HFFc6 (cell line): ENCODE measurements at places on chromosomes 7 and 10. TPM values are rescaled to one million over a fixed set of nuclear protein-coding genes. Genes with fewer than 3 reads are reported as not detected.
A peak's percentile ranks its signal among the peaks of the same experiment; 100 is the strongest.

DNA sequence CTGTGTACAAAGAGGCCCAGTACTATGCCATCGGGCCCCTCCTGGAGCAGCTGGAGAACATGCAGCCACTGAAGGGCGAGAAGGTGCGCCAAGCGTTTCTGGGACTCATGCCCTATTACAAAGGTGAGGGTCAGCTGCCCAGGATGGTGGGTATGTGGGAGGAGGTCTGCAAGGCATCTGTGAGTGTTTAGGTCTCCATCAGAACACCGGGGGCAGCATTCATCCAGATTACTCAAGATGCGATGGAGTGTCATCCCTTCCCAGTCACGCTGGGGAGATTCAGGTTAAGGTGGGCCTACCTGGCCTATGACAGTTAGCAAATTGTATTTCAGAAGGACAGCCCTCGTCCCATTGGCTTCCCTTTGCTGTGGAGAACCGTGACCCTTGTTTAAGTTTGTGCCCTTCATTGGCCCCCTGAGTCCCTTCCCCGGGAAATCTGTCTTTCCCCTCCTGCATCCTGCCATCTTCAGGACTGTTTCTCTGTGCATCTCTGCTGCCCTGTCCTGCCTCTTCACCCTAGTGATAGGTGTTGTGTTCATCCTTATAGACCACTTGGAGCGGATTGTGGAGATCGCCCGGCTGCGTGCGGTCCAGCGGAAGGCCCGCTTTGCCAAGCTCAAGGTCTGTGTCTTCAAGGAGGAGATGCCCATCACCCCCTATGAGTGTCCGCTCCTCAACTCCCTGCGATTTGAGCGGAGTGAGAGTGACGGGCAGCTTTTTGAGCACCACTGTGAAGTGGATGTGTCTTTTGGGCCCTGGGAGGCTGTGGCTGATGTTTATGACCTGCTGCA lies 9.8 kb downstream of the KCTD7 start:
- no peak for DNase-seq

Gene NKX2-3
- not detected in 3 replicates for total RNA-seq

Gene WASHC2C
- total RNA-seq, result 28.3 to 31.6 TPM (median 28.6 TPM) in 3 replicates

DNA sequence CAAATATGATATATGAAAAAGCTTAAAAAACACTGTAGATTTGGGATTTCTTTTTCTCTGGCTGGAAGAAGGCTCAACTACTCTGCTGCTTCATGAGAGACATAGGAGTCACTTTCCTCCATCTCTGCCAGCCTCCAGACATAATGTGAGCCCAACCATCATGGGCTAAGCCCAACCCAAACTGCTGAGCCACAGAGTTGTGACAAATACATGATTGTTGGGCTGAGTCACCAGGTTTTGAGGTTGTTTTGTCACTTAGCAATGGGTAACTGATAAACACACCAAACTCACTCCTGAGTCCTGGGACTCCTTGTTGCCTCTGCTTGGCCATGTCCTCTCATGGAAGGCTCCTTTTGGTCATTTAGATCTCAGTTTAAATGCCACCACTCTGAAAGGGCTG lies 381.8 kb upstream of the FZD8 start:
- peak; percentile 71 for DNase-seq

DNA sequence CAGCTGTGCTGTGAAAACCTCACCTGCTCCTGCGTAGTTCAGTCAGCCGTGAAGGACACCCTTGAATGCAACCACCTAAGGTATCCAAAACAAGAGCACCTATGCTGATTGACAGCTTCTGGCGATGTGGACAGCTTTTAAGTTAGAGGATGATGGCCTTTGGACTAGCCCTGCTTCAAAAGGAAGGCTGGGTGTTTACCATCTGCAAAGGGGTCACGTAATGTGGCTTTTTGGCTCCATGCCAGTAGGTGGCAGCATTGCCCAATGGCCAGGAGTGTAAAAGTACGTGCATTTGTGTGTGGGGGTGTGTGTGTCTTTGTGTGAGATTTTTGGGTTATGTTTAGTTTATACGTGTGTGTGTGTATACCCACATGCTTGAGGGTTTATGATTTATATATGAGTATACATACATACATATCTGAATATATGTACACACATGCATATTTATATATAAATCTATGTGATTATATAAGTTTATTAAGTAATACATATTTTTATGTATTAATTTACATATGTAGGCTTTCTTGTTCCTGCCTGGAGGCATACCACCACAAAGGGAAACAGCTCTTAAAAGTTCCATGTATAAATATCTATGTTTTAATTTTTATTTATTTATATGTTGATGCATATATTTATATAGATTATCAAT lies 236.3 kb upstream of the ANKRD30A start:
- no peak for DNase-seq

Gene ZSCAN21
- 9.2 to 10.2 TPM (median 10.1 TPM) in 3 replicates for total RNA-seq

Gene CYP2E1
- 0.66 to 1.1 TPM (median 0.97 TPM) in 3 replicates for total RNA-seq

DNA sequence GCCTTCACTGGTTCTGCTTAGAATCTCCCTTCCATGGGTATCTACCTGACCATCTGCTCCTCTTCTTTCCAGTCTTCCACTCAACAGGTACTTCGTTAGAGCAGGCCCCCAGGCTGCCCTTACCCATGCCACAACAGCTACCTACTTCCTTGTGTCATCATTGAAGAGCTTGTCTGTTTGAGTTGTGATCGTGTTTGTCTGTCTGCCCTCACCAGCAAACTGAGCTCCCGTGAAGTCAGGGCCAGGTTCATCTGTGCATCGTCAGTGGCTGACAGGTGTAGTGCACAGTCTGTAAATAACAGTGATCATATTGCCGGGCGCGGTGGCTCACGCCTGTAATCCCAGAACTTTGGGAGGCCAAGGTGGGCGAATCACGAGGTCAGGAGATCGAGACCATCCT lies 5.0 kb downstream of the NIPSNAP2 start:
- no peak for DNase-seq

- DNase-seq, result no peak
Observed at GRCh38 chr7:30648744-30649540, 33.3 kb downstream of the CRHR2 start.

DNA sequence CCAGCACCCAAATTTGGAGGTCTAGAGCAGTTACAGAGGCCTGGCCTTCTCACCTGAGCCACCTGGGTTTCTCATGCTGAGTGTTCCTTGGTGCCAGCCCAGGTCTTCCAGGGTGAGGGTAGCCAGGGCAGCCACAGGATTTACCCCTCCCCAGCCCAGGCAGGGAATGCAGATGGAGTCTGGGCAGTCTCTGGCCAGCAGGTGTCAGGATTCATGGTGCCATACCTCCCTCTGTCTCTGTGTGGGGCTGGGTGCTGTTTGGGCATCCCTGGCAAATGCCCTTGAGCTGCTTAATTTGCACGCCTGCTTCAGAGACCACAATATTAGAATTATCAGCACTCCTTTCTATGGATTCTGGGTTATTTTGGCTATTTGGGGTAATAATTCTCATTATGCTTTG lies 246.7 kb downstream of the GFRA1 start:
- DNase-seq, result no peak

Gene ATRNL1
- not detected in 3 replicates for total RNA-seq

Gene VPS37D
- total RNA-seq, result 2.7 to 3.5 TPM (median 2.7 TPM) in 3 replicates

- no peak for DNase-seq
Observed at GRCh38 chr10:78494179-78494578, 460.5 kb downstream of the RPS24 start.

Gene OPN1SW
- total RNA-seq, result not detected in 2 replicates

GRCh38 chr10:128055061-128055868 lies 71.0 kb downstream of the MKI67 start:
- DNase-seq, result no peak

DNA sequence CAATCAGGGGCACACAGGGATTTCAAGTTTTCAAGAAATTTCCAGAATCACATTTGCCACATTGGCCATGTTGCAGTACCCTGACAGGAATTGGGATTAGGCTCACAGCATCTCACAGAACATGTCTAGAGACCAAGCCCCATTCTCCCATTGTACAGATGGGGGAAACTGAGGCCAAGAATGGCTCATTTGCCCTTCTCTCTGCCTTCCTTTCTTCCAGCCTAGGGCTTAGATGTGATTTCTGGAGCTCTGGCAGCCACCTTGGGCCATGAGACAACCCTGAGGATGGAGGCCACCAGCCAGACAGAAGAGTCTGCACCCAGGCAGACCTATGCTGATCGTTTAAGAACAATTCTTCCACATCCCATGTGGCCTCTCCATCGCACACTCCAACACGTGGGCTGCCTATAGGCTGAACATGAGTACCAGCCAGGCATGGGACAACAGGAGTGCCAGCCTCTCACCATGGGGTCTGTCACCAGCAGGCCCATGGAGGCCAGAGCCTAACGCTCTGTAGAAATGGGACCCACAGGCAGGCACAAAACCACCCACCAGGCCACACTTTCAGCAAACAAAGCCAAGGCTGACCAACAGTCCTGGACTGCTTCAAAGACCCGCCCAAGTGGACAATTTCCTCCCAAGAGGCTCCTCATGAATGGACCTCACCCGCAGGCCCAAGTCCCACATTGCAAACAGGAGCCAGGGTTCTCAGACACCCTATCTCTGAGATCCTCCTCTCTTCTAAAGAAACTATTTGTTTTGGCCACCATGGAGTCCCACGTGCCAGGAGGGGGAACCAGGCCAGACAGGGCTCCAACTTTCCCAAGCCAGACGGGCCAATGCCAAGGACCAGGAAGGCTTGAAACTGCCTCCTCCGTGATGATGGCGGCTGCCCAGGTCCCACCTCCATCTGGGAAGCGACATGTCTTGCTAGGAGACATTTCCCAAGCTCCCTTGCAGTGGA lies 20.7 kb downstream of the PDGFA start:
- DNase-seq, result no peak
